ENCODE measurements at places on chromosomes 7 and 10.

- no peak for DNase-seq
Observed at GRCh38 chr7:8442814-8443304, 9.4 kb downstream of the NXPH1 start.

DNA sequence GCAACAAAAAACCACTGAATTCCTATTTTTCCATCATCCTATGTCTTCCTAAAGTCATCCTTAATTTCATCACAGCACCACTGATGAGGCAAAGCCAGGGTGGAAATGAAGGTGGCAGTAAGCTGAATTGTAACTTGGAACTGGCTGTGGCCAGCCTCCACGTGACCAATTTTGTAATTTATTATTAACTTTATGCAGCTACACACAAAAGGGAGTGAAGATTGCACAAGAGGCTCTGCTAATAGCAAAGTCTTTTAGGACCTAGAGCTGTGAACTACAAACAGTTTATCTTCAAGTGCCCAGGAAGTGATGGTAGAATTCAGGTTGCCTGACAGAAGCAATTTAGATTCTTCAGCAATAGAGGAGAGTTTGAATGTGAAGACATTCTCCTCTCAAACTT, 176.4 kb downstream of the CCDC71L start:
- DNase-seq: peak; percentile 44

- DNase-seq: no peak
Observed at GRCh38 chr10:16999665-17000451, 129.8 kb downstream of the CUBN start.

GRCh38 chr10:84179059-84179710, 5.6 kb downstream of the GPR15LG start:
- peak; percentile 11 for DNase-seq

GRCh38 chr10:110474017-110474416, 23.7 kb upstream of the DUSP5 start:
- no peak for DNase-seq

- DNase-seq: peak; percentile 4
Observed at GRCh38 chr10:7340179-7340874, 70.5 kb downstream of the SFMBT2 start.

GRCh38 chr10:124001391-124002148, 91.8 kb downstream of the CHST15 start:
- DNase-seq: no peak
